ENCODE measurements at places on chromosomes 4 and X. TPM values are rescaled to one million over a fixed set of nuclear protein-coding genes. Genes with fewer than 3 reads are reported as not detected.

Gene FREM3
- total RNA-seq: 3.0 TPM

Gene EPGN
- total RNA-seq: 14.2 TPM

Gene IRS4
- 6.1 TPM for total RNA-seq

Gene GABRQ
- 25.4 TPM for total RNA-seq

Gene MAGED4
- 55.2 TPM for total RNA-seq

Measured in spinal cord (tissue), 10 donors.